Right ventricle myocardium inferior (tissue), 1 donor: ENCODE measurements at places on chromosomes 16 and 17.

DNA sequence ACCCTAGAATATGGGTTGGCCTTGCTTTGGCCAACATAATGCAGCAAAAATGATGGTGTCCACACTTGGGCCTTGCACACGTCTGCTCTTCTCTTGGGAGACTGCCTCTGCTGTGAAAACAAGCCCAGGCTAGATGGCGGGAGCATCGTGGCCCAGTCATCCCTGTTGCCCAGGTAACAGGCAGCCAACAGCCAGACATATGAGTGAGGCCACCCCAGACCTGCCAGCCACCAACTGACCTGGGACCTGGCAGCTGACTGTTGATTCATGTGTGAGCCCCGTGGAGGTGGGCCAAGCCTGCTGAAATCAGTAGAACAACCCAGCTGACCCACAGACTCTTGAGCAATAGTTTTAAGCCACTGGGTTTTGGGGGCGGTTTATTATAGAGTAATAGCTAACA is 39.4 kb upstream of the CDH3 start:
- no peak for DNase-seq

DNA sequence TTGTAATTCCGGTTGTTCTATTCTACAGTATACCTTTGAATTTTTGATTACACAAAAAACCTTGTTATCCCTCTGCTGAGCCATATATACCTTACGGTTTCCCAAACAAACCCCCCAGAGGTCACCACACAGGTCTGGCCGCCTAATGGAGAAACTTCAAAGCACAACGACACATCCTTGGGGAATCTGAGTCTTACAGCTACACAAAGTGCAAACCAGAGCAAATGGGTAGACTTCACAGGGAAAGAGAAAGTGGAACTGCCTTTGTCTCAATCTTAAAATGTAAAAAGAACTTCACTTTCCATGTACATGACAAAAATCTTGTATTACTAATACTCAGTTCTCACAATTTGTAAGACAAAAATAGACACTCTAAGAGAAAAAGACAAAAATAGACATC is 2.7 kb downstream of the FBXO31 start:
- no peak for DNase-seq

DNA sequence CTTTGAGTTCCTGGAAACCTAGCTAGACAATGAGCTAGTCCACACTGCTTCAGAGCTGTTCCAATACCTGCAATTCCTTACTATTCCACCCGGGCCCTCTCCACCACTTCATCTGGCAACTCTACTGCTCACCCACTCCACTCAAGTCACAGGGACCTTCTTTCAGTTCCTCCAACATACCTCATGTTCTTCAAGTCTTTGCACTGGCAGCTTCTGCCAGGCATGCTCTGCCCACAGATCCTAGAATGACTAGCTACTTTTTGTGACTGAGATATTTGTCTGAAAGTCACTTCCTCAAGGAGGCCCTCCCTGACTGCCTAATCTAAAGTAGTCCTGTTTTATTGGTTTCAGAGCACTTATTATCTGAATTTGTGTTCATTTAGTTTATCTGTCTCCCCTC is 86.4 kb downstream of the TEX14 start:
- DNase-seq: no peak

DNA sequence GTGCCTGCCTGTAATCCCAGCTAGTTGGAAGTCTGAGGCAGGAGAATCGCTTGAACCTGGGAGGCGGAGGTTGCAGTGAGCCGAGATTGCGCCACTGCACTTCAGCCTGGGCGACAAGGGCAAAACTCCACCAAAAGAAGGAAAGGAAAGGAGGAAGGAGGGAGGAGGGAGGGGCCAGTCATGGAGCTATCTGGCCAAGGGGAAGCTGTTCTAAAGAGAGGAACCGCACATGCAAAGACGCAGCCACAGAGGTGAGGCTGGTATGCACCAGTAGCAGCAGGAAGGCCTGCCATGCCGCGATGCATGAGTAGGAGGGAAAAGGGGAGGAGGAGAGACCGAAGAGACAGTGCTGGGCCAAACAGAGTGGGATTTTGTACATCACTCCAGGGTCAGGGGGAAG is 35.9 kb downstream of the HSBP1 start:
- DNase-seq: peak; percentile 74

DNA sequence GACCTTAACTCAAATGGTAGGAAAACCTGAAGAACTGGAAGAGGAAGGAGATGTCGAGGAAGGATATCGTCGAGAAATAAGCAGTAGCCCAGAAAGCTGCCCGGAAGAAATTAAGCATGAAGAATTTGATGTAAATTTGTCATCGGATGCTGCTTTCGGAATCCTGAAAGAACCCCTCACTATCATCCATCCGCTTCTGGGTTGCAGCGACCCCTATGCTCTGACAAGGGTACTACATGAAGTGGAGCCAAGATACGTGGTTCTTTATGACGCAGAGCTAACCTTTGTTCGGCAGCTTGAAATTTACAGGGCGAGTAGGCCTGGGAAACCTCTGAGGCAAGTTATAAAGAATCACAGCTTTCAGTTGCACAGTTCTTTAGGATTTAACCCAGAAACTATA is 15.5 kb downstream of the ERCC4 start:
- DNase-seq: no peak

GRCh38 chr17:81537343-81537855 is 9.2 kb downstream of the FSCN2 start:
- DNase-seq: peak; percentile 45

- no peak for DNase-seq
Observed at GRCh38 chr17:11514565-11514964, 83.7 kb upstream of the DNAH9 start.

DNA sequence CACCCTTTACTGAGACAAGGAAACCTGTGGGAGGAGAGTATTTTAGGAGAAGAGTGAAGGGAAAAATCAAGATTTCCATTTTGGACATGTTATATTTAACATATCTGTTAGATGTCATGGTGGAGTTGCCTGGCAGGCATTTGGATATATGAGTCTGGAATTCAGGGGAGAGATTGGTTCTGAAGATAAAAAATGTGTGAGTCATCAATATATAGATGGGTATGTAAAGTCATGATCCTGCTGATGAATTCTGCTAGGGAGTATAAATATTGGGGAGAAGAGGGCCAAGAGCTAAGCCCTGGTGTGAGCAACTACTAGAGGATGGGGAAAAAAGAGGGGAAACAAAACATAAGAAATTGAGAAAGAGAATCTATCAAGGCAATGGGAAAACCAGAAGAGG is 151.3 kb upstream of the SOX9 start:
- DNase-seq: no peak

DNA sequence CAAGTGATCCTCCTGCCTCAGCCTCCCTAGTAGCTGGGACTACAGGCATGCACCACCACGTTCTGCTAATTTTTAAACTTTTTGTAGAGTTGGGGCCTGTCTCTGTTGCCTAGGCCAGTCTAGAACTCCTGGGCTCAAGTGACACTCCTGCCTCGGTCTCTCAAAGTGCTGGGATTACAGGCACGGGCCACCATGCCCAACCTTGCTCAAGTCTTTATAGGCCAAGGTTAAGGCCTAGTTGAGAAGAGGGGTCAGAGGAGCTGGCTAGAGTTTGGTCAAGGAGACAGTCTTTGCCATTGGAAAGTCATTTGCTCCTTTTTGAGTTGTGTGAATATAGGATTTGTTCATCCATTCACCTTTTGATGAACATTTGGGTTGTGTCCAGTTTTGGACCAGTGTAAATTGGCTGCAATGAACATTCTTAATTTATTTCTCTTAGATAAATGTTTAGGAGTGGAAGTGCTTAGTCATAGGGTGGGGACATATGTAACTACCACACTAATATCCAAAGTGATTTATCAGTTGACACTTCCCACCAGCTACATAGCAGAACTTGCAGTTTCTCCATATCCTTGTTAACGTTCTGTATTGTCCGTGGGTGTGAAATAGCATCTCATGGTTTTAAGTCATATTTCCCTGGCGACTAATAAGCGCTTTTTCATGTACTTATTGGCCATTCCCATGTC is 30.7 kb upstream of the ARHGAP17 start:
- no peak for DNase-seq

DNA sequence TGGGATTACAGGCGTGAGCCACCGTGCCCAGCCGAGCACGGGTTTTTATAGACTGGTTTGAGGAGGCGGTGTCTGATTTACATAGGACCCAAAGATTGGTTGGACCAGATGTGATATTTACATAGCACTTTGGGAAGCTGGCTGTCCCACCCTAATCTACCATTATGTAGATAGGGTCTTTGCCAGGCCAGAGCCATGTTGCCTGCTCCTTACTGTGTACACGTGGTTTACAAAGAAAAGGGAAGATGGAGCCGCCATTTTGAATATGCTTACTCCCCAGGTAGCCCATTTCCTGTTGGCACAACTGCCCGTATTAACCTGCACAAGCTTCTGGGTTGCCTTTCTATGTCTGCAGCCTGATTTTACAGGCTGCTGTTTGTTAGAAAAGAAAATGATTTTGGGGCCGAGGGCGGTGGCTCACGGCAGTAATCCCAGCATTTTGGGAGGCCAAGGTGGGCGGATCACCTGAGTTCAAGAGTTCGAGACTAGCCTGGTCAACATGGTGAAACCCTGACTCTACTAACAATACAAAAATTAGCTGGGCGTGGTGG is 89.9 kb upstream of the EEF2KMT start:
- no peak for DNase-seq

DNA sequence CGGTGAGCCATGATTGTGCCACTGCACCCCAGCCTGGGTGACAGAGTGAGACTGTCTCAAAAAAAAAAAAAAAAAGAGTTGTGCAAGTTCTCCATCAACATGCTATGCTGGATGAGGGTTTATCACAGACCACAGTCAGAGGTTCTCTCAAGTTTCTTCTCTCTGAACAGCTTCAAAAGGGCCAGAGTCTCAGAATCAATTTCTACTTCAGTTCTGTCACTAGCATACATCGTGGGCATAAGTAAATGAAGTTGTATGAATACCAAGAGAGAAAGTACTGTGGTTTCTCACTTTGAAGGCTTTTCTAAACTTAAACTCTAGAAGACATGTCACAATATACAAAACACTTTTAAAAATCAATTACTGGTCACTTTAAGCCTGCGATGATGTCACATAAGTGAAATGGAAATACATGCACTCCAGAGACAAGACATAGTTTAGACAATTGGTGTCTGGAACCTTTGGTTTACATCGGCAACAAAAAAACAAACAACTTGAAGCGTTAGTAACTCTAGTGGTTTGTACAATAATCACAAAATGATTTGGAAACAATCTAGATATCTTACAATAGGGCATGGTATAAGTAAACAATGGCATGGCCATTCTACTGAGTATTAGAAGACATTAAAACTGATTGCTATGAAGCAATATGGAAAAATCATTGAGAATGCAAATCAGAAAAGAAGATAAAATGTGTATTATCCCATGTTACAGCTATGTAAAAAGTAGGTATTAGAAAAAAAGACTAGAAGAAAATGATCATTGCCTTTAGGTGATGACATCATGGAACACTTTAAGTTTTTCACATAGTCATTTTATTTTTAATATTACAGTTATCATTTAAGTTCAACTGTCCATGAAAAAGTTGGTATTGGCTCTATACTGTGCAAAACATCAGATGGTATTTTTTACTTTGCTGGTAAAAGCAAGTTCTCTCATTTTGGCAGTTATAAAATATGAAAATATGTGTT is 232.3 kb downstream of the ZFHX3 start:
- no peak for DNase-seq

DNA sequence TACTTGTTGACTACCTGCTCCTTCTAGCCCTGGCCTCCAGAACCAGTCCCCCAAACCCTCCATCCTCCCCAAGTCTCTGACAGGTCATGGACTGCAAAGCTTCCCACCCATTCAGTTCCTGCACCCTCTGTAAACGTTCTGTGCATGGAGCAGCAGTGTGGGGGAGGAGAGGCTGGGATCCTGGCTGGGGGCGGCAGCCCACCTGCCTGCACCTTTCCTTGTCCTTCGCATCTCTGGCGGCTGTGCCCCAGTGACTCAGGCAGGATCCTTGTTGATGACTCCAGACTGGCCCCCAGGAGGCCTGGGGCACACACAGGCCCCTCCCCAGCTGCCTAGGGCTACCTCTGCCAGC is 1.6 kb upstream of the PKMYT1 start:
- DNase-seq: no peak

DNA sequence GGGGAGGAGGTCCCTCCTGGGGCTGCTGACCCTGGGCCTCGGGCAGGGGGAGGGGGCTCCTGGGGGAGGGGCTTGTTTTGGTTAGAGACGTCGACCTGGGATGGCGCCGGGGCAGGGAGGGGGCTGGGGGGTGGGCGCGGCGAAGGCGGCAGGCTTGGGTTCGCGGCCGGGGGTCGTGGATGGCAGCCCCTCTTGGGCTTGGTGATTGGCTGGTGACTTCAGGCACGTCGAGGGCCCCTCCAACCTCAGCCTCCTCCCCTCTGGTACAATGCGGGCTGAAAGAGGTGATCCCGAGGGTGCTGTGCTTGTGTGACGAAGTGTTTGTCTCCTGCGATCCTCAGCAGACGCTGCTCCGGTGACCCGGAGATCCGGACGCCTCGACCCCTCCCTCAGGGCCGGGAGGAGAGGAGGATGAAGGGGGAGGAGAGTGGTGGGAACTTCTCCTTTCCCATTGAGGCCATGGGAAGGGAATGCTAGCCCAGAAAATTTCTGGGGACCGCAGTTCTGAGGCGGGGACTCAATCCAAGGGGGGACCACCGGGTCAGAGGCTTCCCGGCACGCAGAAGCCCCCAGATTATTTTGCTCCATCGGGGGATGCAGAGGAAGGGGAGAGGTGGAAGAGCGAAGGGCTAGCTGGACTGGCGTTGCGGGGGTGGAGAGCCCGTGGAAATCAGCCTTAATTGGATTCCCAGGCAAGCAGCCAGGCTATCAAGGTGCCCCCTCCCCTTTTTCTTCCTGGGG is 43.9 kb downstream of the RAI1 start:
- DNase-seq: peak; percentile 28

DNA sequence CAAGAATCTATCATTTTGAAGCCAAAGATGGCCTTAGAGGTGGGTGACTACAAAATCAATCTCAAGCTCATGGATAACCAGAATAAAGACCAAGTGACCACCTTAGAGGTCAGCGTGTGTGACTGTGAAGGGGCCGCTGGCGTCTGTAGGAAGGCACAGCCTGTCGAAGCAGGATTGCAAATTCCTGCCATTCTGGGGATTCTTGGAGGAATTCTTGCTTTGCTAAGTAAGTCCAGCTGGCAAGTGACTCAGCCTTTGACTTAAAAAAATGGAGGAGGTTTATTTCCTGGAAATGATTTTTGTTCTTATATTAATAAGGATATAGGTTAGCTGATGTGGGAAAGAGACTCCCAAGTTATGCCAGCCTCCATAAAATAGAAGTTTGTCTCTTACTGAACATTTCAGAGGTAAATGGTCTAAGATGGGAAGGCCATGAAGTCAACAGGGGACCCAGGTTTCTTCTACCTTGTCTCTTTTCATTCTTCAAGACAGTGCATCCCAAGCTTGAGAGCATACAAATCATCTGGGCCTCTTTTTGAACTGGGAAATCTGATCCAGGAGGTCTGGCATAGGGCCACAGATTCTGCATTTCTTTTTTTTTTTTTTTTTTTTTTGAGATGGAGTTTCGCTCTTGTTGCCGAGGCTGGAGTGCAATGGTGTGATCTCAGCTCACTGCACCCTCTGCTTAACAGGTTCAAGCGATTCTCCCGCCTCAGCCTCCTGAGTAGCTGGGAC is 19.8 kb upstream of the TANGO6 start:
- DNase-seq: no peak

DNA sequence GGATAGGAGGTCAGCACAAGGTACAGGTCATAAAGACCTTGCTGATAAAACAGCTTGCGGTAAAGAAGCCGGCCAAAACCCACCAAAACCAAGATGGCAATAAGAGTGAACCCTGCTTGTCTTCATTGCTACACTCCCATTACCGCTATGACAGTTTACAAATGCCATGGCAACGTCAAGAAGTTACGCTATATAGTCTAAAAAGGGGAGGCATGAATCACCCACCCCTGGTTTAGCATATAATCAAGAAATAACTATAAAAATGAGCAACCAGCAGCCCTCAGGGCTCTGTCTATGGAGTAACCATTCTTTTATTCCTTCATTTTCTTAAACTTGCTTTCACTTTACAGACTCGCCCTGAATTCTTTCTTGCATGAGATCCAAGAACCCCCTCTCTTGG is 1.0 kb upstream of the HSBP1 start:
- DNase-seq: no peak
